ENCODE measurements at places on chromosomes 5 and 9. TPM values are rescaled to one million over a fixed set of nuclear protein-coding genes. Genes with fewer than 3 reads are reported as not detected.
A peak's percentile ranks its signal among the peaks of the same experiment; 100 is the strongest.

DNA sequence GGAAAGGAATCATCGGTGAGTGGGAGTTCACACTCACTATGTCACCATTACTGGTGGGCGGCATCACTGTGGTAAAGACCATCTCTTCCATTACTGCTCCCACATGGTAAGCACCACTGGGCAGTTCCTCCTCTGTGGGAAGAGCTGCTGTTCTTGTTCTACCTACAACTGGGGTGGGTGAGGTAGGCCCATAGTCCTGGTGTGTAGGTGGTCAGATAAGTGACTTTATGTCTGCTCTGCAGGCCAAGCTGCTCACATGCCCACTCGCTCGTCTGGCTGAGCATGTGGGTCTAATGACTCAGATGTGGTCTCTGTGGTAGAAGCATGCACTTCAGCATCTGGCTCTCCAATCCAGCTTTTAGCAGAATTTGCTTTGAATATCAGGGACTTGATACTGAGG lies 82.9 kb downstream of the TMEM215 start:
- peaks cover 4% of the 10 kb centered on the region for H3K27me3 ChIP-seq
- DNase-seq = no peak
- no peaks in the 10 kb centered on the region for H3K36me3 ChIP-seq
- no peak overlapping the region for H3K4me3 ChIP-seq
- no peaks in the 10 kb centered on the region for H3K4me1 ChIP-seq

- DNase-seq = no peak
- H3K36me3 ChIP-seq = no peaks in the 10 kb centered on the region
- H3K4me3 ChIP-seq = no peak overlapping the region
- H3K27ac ChIP-seq = no peak overlapping the region
- no peaks in the 10 kb centered on the region for H3K4me1 ChIP-seq
- H3K27me3 ChIP-seq = no peaks in the 10 kb centered on the region
Measured at GRCh38 chr5:147844846-147845245, 13.4 kb upstream of the SPINK1 start.

GRCh38 chr5:159788835-159789331 lies 127.4 kb upstream of the ADRA1B start:
- no peak overlapping the region for H3K27ac ChIP-seq
- peaks cover 24% of the 10 kb centered on the region for H3K27me3 ChIP-seq
- no peaks in the 10 kb centered on the region for H3K4me1 ChIP-seq

DNA sequence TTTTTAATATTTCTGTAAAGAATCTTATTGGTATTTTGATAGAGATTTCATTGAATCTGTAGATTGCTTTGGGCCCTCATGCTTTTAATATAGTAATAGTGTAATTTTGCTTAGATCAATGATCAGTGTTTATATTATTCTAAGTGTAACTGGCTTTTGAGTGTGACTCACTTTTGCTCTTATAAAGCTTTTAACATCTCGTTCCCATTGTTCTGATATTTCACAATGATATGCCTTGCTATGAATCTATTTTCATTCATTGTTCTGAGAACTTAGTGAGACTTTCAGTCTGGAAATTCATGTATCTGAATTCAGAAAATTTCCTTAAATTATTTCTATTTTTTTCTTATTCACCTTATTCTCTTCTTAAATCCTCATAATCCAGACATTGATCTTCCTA lies 13.5 kb upstream of the MAMDC2 start:
- H3K27me3 ChIP-seq = peaks cover 10% of the 10 kb centered on the region
- H3K27ac ChIP-seq = no peak overlapping the region
- no peaks in the 10 kb centered on the region for H3K4me1 ChIP-seq
- H3K36me3 ChIP-seq = no peaks in the 10 kb centered on the region

DNA sequence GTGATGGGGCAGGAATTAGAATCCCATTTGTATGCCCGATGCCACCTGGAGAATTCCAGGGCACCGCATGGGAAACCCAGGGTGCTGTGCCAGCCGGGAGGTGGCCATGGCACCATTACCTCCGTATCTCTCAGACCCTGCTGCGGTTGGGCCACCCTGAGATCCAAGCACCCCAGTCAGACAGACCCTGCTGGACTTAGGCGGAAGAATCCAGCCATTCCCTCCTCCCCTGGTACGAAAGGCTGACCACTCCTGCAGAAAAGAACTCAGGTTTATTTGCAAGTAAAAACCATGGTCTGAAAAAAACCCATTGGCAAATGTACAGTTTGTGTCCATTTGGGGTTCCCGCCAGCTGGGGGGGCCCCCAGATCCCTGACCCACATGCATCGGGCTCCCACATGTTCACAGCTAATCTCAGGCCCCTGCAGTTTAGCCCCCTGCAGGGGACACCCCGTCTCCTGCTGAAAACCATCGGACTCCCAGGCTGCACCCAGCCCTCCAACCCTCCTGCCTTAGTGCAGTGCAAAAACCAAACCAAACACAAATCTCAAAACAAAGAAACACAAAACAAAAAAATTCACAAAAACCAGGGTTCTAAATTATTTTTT lies 23.6 kb upstream of the SARDH start:
- H3K27ac ChIP-seq = no peak overlapping the region
- no peak for DNase-seq
- H3K4me1 ChIP-seq = no peaks in the 10 kb centered on the region
- no peak overlapping the region for H3K4me3 ChIP-seq
- no peaks in the 10 kb centered on the region for H3K36me3 ChIP-seq

GRCh38 chr9:101397746-101398067 lies 711 bp downstream of the MRPL50 start:
- H3K36me3 ChIP-seq = peaks cover 68% of the 10 kb centered on the region
- peak overlapping the region; percentile 98 for H3K4me3 ChIP-seq
- H3K27me3 ChIP-seq = no peaks in the 10 kb centered on the region
- H3K27ac ChIP-seq = peak overlapping the region; percentile 93
- DNase-seq = no peak

GRCh38 chr5:94025788-94026473 lies 284.5 kb upstream of the POU5F2 start:
- no peak for DNase-seq
- H3K27me3 ChIP-seq = no peaks in the 10 kb centered on the region
- no peak overlapping the region for H3K4me3 ChIP-seq
- no peaks in the 10 kb centered on the region for H3K4me1 ChIP-seq
- H3K27ac ChIP-seq = no peak overlapping the region

DNA sequence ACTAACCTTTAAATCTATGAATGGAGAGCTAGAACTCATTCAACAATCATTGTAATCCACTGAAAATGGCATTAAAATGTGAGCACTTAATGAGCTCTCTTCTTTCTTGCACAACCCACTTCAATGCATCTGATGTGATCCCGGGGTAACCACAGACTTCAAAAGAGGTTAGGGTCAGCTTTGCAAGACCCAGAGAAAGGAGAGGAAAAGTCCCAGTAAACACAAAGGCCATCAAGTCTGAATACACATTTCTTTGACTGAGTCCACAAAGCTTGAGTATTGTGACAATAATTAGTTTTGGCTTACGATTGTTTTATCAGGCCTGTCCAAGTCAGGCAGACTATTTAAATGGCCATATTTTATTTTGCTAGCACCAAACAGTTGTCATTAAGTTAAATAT lies 148.8 kb upstream of the ZNF608 start:
- no peaks in the 10 kb centered on the region for H3K4me1 ChIP-seq
- no peak overlapping the region for H3K4me3 ChIP-seq
- no peak overlapping the region for H3K27ac ChIP-seq
- DNase-seq = no peak
- no peaks in the 10 kb centered on the region for H3K27me3 ChIP-seq

- no peak for DNase-seq
- no peak overlapping the region for H3K27ac ChIP-seq
- no peaks in the 10 kb centered on the region for H3K36me3 ChIP-seq
Measured at GRCh38 chr9:83419961-83420360, 118.2 kb downstream of the FRMD3 start.

- H3K4me3 ChIP-seq = no peak overlapping the region
- H3K4me1 ChIP-seq = no peaks in the 10 kb centered on the region
- no peaks in the 10 kb centered on the region for H3K36me3 ChIP-seq
- no peak overlapping the region for H3K27ac ChIP-seq
- no peaks in the 10 kb centered on the region for H3K27me3 ChIP-seq
- no peak for DNase-seq
Measured at GRCh38 chr5:92864591-92864990, 716.4 kb downstream of the NR2F1-AS1 start.

- H3K27ac ChIP-seq = no peak overlapping the region
- peak; percentile 59 for DNase-seq
- peaks cover 18% of the 10 kb centered on the region for H3K4me1 ChIP-seq
- H3K27me3 ChIP-seq = peaks cover 24% of the 10 kb centered on the region
Measured at GRCh38 chr5:140145818-140146522, 20.2 kb downstream of the IGIP start.

GRCh38 chr5:14365831-14366430 lies 215.7 kb upstream of the OTULINL start:
- H3K27ac ChIP-seq = peak overlapping the region; percentile 81
- H3K36me3 ChIP-seq = no peaks in the 10 kb centered on the region
- peak overlapping the region; percentile 35 for H3K4me3 ChIP-seq
- H3K27me3 ChIP-seq = peaks cover 2% of the 10 kb centered on the region
- DNase-seq = peak; percentile 33

Gene TLR4
- 0.20 TPM for total RNA-seq

Gene DIRAS2
- total RNA-seq = not detected

Gene PRSS3
- total RNA-seq = not detected

Gene PCDHA9
- total RNA-seq = not detected

Gene JAKMIP2
- total RNA-seq = 1.3 TPM

Gene PCDHB12
- total RNA-seq = not detected

Gene FRRS1L
- total RNA-seq = not detected

Data from activated CD4-positive, alpha-beta memory T cell treated with anti-CD3 and anti-CD28 coated beads, Interleukin-2, amount 10 ng/mL, durations not matched to agents 7 days and 5 days (primary cell).